ENCODE measurements at places on chromosomes 6 and 20. TPM values are rescaled to one million over a fixed set of nuclear protein-coding genes. Genes with fewer than 3 reads are reported as not detected.

The SLC22A2 gene
- total RNA-seq: not detected

The DEFB116 gene
- total RNA-seq: not detected

The MATN4 gene
- not detected for total RNA-seq

DNA sequence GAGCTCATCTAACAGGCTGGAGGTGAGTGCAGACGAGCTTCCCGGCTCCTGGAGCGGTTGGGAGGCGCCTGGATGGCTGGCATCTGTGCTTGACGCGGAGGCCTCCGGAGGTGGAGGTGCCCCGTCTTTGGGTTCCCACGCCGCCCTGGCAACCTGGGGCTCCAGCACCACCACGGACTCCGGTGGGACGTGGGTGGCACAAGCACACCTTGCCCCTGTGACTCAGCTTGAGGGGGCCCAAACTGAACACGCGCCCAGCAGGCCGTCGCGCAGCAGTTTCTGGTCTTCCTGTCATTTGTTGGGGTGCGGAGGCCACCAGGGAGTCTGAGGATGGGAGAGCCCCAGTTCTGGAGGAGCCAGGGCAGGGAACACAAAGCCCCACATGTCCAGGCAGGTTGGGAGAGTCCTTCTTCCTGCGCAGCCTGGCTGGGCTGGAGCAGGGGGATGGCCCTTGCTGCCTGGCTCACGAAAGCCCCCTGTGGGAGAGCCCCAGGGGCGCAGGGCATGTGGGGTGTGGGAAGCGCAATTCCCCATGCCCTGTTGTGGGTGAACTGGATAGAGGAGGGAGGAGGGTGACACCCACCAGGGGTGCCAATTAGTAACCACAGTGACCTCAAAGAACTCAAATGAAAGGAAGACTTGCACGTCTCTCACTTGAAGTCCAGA is 1378.6 kb upstream of the DEFB115 start:
- no peak for DNase-seq

DNA sequence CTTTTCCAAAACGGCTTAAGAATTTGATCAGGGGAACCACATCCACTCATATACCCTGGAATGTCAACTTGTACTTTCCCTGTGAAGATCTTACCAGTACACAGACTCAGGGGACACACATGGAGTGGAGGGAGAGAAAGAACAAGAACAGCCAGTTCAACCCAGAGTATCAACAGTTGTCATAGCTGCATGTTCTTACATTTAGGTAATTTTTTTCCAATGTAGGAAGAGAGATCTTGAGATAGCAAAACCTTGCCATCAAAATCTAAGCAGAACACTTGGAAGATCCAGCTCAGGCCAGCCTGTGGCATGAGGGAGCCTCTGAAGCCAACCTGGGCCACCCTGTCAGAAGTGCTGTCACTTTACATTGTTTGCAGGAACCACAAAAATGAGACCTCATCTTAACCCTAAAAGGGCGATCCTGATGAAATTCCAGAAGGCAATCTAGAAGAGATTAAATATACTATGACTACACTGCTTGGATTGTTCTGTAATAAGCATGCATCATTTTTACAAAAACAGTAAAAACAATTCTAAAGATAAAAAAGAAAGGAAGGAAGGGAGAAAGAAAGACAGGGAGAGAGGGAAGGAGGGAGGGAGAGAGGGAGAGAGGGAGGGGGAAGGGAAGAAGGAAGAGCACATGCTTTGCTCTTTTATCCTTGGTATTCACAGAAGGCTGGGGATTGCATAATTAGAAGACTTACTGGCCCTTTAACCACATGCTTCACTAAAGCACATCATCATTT is 124.7 kb upstream of the TCF21 start:
- DNase-seq: peak; percentile 35
